ENCODE measurements at places on chromosomes 4 and X.

- DNase-seq: no peak
These were observed 21.9 kb downstream of the DRP2 start for GRCh38 chrX:101241531-101241930.

- DNase-seq: no peak
These were observed 53.1 kb downstream of the CCNI start for GRCh38 chr4:77022560-77023179.

- no peak for DNase-seq
These were observed 53.9 kb downstream of the PROM1 start for GRCh38 chr4:16029886-16030285.

- DNase-seq: no peak
These were observed 608 bp downstream of the RAPGEF2 start for GRCh38 chr4:159103384-159103990.

- DNase-seq: no peak
These were observed 98.5 kb downstream of the RRAGB start for GRCh38 chrX:55816023-55816422.

DNA sequence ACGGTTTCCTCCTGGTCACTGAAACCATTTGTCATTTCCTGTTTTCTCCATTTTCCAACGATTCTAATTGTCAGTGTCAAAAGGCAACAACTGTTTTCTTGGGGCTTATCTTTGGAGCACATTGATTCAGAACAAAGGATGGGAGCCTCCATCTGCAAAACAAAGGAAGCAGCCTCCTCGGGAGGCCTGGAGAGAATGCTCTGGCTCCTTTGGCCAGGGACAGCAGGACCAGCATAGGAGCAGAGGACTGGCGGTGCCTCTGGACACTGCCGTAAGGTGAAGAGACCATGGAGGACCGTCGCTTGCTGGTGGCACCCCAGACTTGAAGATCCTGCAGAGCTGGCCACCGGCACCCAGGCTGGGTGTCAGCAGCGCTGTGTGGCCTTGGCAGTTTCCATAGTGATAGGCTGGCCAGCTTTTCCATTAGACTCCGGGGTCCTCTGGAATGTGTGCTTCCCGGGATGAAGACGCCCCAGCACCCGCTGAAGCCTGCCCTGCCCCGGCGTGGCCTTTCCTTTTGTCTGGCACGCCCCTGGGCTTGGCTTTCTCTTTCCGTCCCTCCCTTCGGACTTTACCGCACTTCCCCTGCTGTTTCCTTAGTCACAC is 61.1 kb upstream of the MTM1 start:
- DNase-seq: no peak

DNA sequence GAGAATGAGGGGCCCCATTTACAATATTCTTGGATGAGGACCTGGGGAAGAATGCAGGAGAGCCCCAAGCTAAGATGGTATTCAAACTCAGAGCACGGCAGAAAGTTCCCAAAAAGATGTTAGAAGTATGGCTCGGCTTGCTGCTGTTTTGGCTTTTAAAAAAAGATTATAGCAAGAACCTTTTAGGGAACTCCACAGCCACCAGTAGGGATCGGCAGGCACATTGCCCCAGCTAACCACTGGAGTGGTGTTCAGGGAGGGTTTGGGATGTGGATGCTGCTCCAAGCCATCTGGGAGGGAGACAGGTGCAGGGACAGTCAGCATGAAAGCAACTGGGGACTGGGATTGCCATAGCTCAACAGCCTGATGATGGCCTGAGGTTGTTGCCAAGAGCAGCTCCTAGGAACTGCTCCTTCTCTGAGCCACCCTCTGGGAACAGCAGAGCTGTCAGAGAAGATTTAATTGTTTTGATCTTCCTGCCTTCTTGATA is 63.0 kb downstream of the SORBS2 start:
- no peak for DNase-seq

- DNase-seq: no peak
These were observed 241.3 kb upstream of the LCORL start for GRCh38 chr4:18262832-18263231.

GRCh38 chr4:156036496-156036895 is 82.8 kb upstream of the CTSO start:
- DNase-seq: no peak

GRCh38 chr4:112213091-112213490 is 18.5 kb upstream of the AP1AR start:
- DNase-seq: no peak

Data from cerebellar nuclear complex (tissue), 1 donor.